ENCODE measurements at places on chromosomes 2 and 18.

- no peak for DNase-seq
Measured at GRCh38 chr2:219631904-219632759, 4.7 kb downstream of the SLC4A3 start.

- DNase-seq = no peak
Measured at GRCh38 chr2:33321236-33321771, 155.1 kb upstream of the RASGRP3 start.

DNA sequence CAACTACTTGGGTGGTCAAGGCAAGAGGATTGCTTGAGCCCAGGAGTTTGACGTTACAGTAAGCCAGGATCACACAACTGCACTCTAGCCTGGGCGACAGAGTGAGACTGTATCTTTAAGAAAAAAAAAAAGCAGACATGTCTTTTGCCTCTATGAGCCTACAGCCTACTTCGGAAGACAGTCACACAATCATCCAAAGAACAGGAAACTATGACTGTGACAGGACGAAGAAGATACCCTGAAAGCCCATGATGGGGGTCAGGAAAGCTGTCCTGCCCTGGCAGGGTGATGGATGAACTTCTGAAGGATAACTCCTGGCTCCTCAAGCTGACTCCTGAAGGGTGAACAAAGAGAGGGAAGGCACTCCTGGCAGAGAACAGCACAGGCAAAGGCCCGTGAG is 251.7 kb upstream of the SIX2 start:
- DNase-seq = no peak

- DNase-seq = no peak
Measured at GRCh38 chr2:190098851-190099250, 36.3 kb upstream of the MSTN start.

DNA sequence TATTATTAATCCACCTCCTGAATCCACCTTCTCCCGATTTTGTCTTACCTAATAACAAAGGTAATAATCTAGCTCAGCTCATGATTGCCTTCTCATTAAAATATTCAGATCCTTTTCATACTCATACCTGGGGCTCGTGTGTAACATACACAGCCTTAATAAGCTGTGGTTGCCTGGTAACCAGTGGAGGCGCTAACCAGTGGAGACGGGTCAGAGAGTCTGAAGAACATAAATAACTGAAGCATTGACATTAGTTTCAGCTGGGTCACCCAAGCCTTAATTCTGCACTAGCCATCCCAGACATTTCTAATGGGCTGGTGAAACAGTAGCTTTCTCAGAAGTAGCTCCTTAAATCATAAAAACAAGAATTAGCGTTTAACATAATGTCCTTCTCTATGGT is 14.8 kb upstream of the DTNA start:
- DNase-seq = peak; percentile 30

GRCh38 chr2:173458991-173459780 is 104.5 kb downstream of the CDCA7 start:
- DNase-seq = no peak

GRCh38 chr2:24489465-24490180 is 1.4 kb upstream of the NCOA1 start:
- peak; percentile 38 for DNase-seq

GRCh38 chr2:219969508-219969907 is 342.1 kb downstream of the SLC4A3 start:
- no peak for DNase-seq

DNA sequence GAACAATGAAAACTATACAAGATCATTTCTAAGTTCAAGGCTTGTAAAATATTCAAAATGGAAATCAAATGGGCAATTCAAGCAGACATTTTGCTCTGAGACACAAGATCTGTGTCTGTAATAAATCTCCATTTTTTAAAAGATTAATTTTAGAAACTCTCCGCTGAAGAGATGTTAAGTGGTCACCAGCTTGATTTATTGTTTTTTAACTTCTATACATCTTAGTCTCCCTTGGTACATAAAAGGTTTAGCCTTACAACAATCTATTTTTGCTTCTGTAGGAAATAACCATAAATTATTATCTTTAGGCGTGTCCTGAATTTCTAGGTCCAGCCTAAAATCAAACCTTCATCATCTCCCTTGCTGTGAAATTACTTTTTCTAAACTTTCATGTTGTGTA is 553.6 kb downstream of the NRXN1 start:
- no peak for DNase-seq

DNA sequence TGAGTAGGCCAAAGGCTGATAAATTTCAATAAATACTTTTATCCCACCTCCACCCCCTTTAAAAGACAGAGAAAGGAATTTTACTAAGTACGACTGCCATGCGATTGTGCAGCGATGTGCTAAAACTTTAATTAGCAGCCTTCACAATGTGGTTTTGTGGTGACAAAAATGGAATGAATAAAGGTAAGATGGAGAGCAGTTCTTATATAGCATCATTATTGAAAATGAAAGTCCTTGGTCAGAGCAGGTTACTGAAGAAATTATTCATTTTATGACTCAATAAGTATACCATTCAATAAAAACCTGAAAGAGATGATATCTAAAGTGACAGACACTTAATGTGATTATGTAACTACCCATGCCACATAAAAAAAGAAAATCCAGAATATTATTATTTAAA is 33.2 kb upstream of the MTIF2 start:
- no peak for DNase-seq

DNA sequence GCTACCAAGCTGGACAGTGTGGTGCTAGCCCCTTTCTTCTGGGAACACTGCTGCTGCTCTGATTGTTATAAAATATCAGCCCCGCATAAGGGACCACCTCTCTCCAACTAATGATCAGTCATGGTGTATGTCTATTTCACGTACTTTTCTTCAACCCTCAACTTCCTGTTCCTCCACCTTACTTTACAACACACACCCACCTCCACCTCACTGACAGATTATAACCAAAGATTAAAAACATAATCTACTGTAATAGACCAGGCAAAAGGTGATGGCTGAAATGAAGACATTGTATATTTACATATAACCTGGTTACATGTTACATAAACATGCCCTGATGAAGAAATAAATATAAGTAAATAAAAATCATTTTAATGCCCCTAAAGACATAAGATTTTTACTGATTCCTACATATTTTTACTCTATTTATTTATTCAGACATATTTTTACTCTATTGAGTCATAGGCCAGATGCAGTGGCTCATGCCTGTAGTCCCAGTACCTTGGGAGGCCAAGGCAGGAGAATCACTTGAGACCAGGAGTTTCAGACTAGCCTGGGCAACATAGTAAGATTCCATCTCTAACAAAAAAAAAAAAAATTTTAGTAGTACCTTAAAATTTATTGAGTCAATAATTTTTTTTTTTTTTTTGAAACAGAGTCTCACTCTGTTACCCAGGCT is 12.8 kb downstream of the STK39 start:
- no peak for DNase-seq

- DNase-seq = no peak
Measured at GRCh38 chr18:49189772-49190171, 239.0 kb upstream of the SMAD7 start.

DNA sequence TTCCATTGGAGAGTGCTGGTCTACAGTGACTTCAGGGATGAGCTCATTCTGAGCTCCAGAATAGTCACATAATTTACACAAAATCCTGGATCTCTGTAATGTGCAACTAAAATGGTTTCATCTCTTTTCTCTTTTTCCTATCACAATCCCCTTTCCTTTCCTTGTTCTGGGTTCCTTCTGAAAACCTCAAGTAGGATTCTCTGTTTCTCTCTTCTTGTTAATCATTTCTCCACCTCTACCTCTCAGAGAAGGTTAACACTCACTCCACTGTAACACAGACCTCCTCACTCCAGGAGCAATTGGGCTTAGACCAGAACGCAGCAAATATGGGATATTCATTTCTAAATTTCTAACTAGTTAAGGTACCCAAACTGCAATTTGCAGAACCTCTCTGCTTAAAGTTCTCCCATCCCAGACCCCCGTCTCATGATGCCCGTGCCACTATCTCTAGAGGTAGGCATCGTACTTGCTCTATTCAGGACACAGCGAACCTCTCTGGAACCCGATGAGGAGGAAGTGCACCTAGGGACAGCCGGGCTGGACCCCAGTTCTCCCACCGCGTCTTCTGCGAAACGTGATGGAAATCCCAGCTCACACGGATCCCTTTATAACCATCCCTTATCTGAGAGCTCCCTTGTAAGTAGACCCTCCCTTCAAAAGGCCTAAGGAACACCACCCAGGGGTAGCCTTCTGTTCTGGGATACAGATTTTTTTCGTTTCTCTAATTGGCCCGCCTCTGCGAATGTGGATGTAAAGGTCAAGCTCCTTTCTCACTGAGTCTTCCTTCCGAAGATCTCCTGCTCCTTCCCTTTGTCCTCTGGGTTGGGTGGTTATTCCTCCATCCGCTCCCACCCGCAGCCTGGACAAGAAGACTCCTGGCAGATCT is 1.3 kb downstream of the FOXI3 start:
- DNase-seq = no peak

DNA sequence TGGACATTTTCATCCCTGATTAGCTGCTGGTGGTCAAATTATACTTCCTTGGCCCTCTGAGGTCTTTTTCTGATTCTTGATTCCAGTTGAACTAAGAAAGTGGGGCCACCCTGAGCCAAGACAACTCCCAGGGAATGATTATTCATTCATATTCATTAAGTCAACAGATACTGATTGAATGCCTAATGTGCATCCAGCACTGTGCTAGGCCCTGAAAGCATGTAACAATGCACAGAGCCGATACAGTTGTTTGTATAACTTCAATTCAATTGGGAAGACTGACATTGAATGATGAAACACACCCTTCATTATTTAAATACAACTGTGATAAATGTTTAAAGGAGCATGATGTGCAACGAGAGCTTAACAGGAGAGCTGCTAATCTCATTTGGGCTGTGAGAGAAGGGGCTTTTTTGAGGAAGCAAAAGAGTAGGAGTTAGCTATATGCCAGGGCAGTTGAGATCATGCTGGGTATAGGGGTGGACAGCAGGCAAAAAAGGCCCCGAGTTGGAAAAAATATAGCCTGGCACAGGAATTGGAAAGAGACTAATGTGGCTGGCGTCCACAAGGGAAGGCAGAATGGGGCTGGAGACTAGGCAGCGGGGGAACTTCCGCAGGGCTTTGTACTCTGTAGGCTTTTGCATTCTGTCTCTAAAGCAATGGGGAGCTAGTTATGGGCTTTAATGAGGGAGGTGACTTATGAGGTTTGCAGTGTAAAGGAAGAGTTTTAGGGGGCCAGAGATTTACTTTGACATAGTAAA is 57.2 kb upstream of the ACVR1 start:
- no peak for DNase-seq

Measured in DMS79 treated with DMSO at 0.1 percent for 48 hours (cell line).